ENCODE measurements at places on chromosomes 3 and 15. TPM values are rescaled to one million over a fixed set of nuclear protein-coding genes. Genes with fewer than 3 reads are reported as not detected.

The EIF1B gene
- 274 TPM for total RNA-seq

The TRIP4 gene
- 17.4 TPM for total RNA-seq

- no peak for DNase-seq
Observed at GRCh38 chr3:14000556-14000955, 120.7 kb upstream of the WNT7A start.

The CORO2B gene
- total RNA-seq, result 2.9 TPM

- DNase-seq, result no peak
Observed at GRCh38 chr15:58498821-58499580, 67.2 kb downstream of the LIPC start.

The EPHA6 gene
- 0.21 TPM for total RNA-seq

The ZNF502 gene
- total RNA-seq, result 3.7 TPM

The ITIH1 gene
- total RNA-seq, result not detected

DNA sequence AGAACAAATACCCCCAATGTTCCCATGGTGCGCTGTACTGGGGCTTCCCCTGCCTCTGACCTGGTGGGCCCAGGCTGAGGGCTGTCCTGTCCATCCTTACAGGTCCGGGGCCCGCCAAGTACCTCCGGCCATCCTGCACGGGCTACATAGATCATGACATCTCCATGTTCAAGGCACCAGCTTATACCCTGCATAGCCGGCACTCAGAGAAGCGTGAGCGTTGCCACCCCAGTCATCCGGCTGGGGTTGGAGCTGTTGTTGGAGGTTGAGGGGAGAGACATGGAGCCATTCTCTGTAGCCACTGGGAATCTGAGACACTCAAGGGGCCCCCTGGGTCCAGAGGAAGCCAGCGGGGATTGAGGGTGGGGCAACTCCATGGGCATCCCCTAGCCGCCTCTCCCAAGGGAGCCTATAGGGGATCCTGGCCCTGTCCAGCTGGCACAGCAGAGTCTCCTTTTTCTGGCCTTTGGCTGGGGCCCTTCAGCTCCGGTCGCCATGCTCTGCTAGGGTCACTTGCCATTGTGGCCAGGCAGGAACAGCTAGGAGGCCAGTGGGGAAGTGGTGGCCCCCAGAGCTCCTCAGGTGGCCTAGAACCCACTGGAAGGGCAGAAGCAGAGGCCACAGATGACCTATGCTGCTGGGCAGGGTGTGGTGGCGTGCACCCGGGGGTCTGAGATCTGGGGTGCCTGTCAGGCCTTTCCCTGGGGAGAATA lies 12.5 kb upstream of the CSPG4 start:
- DNase-seq, result no peak

The RUVBL1 gene
- total RNA-seq, result 23.5 TPM

The TAGLN3 gene
- total RNA-seq, result not detected

GRCh38 chr3:52240059-52240885 lies 1.3 kb upstream of the TWF2 start:
- no peak for DNase-seq

GRCh38 chr3:98646680-98647079 lies 53.3 kb upstream of the CPOX start:
- DNase-seq, result no peak

DNA sequence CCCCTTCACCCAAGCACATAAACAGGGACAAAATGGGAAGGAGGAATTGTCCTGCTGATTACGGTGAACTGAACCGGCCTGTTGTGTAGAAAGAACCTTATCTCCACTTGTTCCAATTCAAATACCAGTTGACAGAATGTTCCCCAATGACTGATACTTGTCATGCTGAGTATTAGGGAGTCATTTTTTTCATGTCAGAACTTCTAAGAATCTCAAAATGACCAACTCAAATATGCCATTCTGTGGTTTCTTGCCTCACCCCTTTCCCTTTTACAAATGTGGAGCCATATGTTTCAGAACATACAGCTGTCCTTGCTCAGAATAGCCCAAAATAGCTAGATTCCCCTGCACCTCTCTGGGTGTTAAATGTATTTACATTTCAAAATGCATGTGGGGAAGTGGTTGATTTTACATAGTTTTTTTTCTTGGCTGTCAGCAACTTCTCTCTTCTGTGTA lies 405.9 kb upstream of the TBL1XR1 start:
- DNase-seq, result no peak

The ISLR2 gene
- total RNA-seq, result 6.5 TPM

DNA sequence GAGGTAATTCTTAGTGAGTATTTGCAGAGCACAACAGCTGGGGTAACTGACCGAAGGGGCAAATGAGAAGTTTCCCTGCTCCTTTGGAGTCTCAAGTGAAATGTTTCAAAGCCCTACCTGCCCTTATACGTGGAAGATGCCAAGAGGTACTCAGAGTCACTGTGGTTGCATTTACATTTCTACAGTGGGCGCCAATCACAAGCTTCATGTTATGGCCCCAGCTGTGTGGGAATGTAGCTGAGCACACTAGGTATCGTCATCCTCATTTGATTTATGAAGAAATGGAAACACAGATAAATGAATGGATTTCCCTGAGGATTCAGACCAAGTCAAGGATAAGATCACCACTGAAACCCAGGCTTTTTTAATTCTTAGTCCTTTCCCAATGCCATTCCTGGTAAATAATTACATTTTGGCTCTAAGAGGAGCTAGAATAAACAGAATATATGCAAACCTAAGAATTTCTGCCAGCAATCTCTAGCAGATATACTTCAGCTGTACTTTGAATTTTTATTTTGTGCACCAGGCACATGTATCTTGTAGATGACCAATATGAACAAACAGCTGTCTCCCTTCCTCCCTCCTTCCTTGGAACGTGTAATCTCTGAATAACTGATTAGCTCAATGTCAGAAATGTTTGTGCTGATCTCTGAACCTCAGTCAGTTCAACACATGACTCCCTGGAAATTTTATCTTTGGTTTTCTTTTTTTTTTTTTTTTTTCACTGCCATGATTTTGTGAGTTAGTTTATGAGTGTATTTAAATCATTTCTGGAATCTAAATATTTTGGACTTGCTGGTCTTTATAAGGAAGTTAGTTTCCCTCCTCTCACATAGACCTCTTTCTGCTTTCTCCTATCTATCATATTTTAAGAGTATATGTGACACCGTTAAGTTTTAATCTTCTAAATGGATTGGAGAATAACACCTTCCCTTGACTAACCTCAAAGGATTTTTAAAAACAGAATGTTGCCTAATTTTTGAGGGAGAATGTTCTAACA lies 69.2 kb downstream of the MAP2K5 start:
- no peak for DNase-seq

GRCh38 chr3:114674036-114674435 lies 380.2 kb downstream of the TIGIT start:
- DNase-seq, result no peak

GRCh38 chr3:186888569-186888968 lies 41.8 kb upstream of the ST6GAL1 start:
- DNase-seq, result no peak

The KLHDC8B gene
- 106 TPM for total RNA-seq

DNA sequence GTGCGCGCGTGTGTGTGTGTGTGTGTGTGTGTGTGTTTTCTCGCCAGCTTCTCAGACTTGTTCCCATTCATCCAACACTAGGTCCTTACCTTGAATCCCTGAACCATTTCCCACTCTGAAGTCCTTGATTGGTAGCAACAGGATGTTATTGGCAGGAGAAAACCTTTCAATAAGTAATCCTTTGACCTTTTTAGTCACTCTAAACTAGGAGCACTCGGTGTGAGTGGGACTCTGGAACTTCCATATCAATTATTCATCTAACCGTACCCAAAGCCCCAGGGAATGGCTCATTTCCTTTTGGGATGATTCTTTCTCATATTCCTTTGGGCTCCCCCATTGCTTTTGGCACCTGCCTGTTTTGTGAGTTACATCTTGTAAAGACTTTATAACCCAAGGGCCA lies 140.2 kb upstream of the SPRED1 start:
- DNase-seq, result no peak

The MST1R gene
- 1.4 TPM for total RNA-seq

The TBC1D2B gene
- 10.2 TPM for total RNA-seq

The CADM2 gene
- 0.59 TPM for total RNA-seq

- no peak for DNase-seq
Observed at GRCh38 chr3:134105876-134106556, 76.3 kb upstream of the SLCO2A1 start.

DNA sequence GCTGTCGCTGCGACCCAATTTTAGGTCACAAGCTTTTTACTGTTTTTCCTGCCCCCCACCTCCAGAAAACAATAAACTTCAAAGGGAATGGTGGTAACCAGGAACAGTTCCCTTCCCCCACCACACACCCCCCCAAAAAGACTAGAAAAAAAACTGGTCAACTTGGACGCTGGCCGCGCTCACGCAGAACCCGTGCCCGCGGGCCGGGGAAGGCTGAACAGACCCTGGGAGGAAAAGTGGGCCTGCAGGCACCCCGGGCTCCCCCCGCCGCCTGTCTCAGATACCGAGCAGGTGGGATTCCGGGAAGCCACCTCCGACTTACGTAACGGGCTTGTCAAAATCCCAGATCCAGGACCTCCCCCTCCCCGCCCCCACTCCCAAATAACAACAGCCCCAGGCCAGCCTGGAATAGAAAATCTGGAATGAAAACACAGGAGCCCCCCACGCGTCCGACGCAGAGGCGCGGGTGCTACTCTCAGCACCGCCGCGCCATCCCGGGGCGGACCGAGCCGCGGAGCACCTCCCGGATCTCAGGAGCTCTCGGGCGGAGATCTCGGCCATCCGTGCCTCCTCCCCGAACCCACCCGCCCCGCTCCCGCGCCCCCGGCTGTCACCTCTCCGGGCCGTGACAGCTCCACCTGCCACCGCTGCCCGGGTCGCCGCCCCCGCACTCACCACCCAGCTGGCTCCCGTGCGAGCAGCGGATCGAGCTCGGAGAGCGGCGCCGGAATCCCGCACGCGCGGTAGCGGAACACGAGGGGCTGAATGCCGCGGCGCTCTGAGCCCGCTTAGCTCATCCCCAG lies 557 bp downstream of the DENND4A start:
- peak; percentile 50 for DNase-seq

The SCN5A gene
- 192 TPM for total RNA-seq

The GOLGA8T gene
- total RNA-seq, result 1.1 TPM

The SAMMSON gene
- not detected for total RNA-seq

DNA sequence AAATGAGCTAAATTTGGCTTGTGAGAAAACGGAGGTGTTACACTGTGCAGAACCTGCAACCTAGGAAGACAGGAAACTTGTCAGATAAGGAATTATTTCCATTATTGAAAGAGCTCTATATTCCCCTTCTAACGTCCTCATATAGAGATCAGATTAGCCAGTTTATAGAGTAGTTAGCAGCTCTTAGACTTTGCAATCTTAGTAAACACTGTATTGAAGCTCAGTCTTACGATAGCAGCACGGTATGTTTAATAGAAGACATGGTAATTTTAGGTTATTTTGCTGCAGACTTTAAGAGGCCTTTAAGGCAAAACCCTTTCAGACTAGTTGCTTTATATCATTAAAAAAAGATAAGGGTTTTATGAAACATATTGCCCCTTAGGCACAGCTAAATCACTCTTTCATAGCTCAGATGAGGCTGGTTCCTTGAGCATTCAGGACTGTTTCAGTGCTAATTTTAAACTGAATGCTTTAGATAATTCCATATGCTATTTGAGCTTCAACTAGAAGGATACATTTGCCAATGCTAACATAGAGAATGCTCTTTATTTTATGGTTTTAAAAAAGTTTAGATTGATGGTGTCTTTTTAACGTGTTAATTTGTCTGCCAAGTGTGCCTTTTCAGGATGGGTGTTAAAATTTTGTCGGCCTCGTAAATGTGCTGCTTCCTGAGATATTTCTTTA lies 234.3 kb downstream of the PYDC2 start:
- no peak for DNase-seq

GRCh38 chr15:48833526-48834239 lies 22.8 kb upstream of the CEP152 start:
- DNase-seq, result no peak

The FOXB1 gene
- not detected for total RNA-seq

GRCh38 chr3:130870423-130870822 lies 23.5 kb upstream of the ATP2C1 start:
- no peak for DNase-seq
